Immature natural killer cell (primary cell): ENCODE measurements at places on chromosomes 16 and 17.
A peak's percentile ranks its signal among the peaks of the same experiment; 100 is the strongest.

DNA sequence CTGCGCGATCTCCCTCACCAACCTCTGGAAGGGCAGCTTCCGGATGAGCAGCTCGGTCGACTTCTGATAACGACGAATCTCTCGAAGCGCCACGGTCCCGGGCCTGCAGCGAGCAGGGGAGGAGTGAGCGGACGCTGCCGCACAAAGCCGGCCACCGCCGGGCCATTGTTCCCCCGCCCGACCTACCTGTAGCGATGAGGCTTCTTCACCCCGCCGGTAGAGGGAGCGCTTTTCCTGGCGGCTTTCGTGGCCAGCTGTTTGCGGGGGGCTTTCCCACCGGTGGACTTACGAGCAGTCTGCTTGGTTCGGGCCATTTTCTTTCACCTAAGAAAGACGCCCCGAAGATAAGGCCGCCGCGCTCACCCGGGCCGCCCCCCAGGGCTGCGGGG is 5.8 kb upstream of the UNK start:
- peak; percentile 76 for DNase-seq

DNA sequence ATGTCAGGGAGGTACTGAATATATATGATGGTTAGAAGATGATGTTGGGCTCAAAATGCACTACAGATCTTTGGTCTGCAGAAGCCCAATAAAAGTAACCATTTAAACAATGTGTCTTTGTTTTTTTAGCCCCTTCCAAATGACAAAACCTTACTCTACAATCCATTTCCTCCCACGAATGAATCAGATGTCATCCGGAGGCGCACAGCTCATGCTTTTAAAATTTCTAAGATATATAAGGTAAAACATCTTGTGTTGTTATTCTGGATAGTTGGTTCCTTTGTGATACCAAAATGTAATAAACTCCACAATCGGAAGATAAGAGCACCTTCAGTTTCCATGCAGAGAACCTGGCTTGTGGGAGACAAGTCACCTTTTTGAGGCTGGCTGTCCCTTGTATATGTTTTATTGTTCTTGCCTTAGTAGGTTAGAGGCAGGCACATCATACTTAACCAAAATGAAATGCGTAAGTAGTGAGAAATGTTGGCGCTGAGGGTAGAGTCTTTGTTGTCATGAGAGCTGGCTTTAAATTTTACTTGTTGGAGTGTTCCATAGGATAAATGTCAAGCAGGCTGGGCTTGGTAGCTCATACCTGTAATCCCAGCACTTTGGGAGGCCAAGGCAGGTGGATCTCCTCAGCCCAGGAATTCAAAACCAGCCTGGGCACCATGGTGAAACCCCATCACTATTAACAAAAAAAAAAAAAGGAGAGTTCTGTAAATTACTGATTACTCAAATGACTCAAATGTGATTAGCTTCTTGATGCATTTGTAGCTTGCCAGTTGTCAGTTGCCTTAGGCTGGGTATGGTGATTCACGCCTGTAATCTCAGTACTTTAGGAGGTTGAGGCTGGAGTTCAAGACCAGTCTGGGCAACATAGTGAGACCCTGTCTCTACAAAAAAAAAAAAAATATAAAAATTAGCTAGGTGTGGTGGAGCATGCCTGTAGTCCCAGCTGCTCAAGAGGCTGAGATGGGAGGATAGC is 19.7 kb upstream of the SNTB2 start:
- no peak for DNase-seq

DNA sequence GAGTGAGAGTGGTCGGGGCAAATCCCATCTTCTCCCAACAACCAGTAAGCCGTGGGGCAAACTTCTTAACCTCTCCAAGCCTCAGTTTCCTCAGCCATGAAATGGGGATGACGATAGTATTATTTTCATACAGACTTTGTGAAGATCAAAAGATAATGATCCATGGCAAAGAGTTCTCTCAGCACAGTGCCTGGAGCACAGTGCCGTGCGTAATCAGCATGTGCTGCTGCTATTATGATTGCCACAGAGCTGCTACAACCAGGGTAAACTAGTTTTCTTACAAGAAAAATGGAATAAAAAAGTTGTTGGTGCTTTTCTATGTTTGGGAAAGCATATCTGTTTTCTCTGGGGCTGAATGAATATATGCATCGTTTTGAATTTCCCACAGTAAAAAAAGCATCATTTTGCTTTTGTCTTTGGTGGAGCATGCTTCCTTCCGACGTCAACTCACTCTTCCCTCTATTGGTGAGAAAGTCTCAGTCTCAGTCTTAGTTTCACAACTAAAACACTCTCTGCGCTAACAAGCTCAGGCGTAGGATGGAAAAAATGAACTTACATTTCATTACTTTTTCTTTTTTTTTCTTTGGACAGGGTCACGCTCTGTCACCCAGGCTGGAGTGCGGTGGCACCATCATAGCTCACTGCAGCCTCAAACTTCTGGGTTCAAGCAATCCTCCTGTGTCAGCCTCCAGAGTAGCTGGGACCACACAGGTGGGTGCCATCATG is 37.2 kb downstream of the CDK5R1 start:
- DNase-seq = peak; percentile 56

DNA sequence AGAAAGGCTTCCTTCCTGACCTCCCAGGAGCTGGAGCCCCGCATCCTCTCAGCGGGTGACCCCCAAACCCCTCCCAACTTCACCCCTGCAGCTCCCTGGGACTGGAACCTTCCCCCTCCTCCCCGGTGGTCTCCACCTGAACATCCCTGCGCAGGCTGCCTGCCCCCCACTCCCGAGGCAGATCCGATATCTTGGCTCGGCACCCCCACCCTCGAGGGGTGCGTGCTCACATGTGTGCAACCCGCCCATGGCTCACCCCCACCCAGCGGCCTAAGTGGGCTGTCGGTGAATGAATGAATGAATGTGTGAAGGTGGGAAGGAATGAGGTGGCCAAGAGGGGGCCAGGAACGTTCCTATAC is 39.7 kb downstream of the SLC7A5 start:
- no peak for DNase-seq

GRCh38 chr17:7215136-7215638 is 4.4 kb downstream of the DLG4 start:
- no peak for DNase-seq

- peak; percentile 3 for DNase-seq
Measured at GRCh38 chr16:56357241-56357764, 68.0 kb downstream of the AMFR start.

DNA sequence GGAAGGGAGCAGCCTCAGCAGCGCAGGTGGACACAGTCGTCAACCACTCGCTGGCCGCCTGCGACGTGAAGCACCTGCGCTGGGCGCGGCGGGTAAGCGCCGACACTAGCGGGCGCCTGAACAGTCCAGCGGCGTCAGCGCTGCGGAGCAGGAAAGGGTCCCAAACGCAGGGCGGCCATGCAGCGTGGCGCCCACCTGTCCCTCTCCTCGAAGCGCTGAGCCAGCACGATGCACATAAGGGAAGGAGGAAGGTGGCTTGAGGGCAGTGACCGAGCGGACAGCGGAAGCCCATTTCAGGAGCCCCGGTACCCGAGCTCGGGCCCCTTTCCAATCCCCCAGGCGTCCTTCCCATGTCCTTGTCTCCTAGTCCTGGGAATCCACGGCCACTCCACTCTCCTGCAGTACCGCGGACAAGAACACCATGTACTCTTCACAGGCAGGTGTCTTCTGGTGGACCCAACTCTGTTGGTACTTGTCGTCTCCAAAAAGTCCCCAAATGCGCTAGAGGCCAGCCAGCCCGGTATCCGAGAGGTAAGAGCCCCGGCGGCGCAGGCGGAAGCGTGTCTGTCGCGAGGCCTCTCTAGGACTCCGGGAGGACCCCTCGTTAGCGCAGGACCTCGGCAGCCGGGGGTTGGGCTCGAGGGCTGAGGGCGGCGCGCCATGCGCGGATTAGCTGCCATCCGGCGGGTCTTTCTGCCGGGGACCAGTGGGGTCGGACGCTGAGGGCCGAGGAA is 14.4 kb downstream of the ZNF232 start:
- peak; percentile 51 for DNase-seq

- no peak for DNase-seq
Measured at GRCh38 chr17:71237903-71238538, 882.8 kb upstream of the SOX9 start.

DNA sequence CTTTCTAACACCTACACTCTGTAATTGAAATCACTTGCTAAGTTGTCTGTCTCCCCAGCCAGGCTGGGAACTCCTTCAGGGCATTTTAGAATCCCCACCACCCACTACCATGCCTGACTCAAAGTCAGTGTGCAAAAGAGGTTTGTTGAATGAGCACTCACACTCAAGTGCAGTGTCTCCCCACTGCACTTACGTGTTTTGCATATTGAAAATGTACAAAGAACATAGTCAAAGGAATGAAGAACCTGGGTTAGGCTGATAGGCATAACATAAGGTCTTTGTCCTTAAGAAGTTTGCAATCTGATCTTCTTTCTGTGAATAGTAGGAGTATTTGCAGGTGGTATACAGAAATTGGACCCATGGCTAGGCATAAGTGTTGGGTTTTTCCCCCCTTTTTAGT is 33.8 kb upstream of the DDX52 start:
- DNase-seq = no peak

GRCh38 chr16:58577141-58577540 is 52.5 kb downstream of the CNOT1 start:
- no peak for DNase-seq

DNA sequence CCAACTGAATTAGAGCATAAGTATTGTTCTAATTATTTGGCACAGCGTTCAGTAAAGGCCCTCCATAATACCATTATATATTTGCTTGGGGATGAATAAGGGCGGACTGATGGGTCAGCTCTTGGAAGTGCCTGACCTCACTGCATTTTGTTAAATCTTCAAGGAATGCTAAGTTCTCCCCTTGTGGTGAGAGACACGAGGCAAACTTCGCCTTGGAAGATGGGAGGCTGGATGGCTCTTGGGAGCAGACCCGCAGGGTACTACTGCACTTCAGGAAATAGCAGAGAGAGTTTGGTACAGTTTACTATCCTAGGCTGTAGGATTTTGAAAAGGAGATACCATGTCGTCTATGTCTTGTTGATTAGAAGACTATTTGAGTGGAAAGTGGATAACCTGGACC is 87.0 kb upstream of the RPRML start:
- DNase-seq = no peak
